ENCODE measurements at places on chromosomes 5 and 9.

GRCh38 chr5:170267431-170268152 is 30.0 kb downstream of the LCP2 start:
- DNase-seq = peak; percentile 79

- no peak for DNase-seq
Observed at GRCh38 chr5:62778316-62779009, 199.8 kb downstream of the LRRC70 start.

GRCh38 chr9:31908891-31909480 is 475.5 kb upstream of the ACO1 start:
- DNase-seq = no peak

DNA sequence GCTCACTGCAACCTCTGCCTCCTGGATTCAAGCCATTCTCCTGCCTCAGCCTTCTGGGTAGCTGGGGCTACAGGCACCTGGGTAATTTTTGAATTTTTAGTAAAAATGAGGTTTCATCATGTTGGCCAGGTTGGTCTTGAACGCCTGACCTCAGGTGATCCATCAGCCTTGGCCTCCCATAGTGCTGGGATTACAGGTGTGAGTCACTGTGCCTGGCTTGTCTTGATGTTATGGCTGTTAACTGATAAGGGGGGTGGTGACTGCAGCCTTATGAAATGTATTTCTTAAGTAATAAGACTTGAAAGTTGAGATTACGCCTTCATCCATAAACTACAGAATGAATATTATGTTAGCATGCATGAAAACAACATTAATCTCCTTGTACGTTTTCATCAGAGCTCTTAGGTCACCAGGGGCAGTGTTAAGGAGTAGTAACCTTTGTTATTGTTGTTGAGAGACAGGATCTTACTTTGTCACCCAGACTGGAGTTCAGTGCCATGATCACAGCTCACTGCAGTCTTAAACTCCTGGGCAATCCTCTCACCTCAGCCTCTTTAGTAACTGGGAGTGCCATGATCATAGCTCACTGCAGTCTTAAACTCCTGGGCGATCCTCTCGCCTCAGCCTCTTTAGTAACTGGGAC is 148.3 kb downstream of the ATP10B start:
- no peak for DNase-seq

DNA sequence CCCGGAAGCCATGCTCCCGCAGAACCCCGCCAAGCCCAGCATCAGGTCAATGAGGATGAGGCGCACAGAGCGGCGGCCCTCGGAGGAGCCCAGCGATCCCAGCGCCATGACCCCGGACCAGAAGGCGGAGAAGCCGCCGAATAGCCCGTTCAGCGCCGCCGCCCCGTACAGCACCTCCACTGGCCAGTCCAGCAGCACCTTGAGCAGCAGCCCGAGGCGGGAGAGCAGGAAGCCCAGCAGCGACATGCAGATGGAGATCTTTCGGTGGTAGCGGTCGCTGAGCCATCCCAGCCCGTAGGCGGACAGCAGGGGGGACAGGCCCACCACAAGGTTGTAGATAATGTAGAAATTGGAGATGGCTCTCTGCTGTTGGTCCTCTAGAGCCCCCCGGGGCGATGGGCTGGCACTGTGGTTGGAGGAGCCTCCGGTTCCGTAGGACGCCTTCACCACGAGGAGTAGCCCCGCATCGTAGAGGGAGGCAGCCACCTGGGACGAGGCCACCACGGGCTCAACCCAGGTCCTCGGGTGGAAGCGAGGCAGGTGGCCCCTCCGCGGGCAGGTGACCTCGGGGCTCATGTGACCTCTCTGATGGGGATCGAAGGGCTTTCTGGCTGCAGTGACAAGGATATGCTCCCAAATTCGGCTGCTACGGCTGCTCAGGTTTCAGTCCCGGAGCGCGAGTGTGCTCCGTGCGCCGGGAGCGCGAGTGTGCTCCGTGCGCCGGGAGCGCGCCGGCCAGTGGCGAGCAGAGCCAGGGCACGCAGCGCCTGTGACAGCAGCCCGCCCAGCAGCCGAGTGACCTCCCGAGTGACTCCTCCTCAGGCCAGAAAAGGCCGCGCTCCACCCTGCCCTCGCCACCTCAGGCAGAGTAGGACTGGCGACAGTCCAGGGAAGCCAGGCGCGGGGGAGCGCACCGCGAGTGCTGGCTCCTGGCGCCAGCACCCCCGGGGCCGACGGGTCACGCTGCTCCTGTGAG is at the start of gene SLC46A2:
SLC46A2 (minus strand) TSS at position 771 of the 976 bp plus-strand sequence; CDS start at position 576, 195 bp downstream.
- no peak for DNase-seq

DNA sequence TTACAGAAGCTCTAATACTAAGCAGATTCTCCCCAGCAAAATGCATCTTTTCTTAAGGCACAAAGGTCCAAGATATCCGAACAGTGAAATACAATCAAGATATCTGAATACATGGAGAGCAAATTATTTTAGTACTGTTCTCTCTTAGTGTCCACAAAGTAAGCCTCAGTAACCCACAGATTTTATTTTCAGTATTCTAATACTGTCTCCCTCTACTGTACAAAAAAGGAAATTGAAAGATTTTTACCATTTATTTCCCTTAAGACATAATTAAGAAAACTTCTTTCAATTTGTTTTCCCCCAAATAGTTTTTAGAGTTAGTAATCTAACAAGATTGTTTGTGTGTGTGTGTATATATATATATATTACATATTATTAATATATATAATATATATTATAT is 24.7 kb upstream of the NOL6 start:
- no peak for DNase-seq

DNA sequence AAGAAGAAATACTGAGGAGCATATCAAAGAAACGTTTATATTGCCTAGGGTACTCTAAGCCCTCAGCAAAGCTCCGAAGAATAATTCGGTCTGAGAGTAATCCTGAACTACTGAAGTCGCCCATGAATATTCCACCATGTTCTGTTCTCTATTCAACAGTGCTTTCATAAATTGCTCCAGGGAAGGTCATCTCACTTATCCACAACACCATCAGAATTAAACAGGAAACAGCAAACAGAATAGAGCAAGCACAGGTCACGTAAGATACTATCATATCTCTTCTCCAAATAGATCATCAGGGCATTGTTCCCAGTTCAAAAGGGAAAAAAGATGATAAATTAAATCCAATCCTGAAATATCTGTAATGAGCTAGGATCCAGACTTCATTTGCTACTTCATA is 325.6 kb downstream of the DEPDC1B start:
- DNase-seq = no peak

- DNase-seq = no peak
Observed at GRCh38 chr5:50709471-50709870, 43.0 kb downstream of the PARP8 start.

- DNase-seq = no peak
Observed at GRCh38 chr5:115431116-115431515, 113.5 kb downstream of the FEM1C start.

DNA sequence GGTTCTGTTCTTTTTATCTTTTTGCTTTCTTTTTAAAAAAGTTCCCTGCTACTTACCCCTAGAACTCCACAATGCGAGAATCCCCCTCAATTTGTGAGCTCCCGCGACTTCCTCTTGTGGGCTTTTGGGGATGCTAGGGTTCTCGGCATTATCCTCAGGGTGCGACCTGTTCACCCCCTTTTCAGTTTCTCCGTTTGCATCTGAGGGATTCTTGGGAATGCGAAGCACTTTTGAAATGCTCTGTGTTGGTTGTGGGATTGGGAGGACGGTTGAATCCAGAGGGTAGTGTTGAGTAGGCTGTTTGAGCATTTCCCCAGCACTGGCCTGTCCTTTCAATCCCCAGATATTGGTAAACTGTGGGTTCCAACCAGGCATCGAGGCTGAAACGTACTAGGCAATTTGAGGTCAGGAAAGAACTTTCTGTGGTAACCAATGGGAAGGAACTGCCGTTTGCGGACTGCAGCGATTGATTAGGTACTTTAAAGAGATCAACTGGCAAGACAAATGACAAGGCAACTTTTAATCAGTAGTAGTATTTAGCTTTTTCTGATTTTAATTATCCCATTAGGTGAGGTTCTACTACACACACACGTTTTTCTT is 415 bp downstream of the XRCC4 start:
- peak; percentile 16 for DNase-seq

- no peak for DNase-seq
Observed at GRCh38 chr5:146461319-146461718, 14.2 kb downstream of the TCERG1 start.

GRCh38 chr9:71552480-71552879 is 215.8 kb downstream of the CEMIP2 start:
- peak; percentile 12 for DNase-seq

- no peak for DNase-seq
Observed at GRCh38 chr5:157198277-157198986, 17.8 kb downstream of the ITK start.

DNA sequence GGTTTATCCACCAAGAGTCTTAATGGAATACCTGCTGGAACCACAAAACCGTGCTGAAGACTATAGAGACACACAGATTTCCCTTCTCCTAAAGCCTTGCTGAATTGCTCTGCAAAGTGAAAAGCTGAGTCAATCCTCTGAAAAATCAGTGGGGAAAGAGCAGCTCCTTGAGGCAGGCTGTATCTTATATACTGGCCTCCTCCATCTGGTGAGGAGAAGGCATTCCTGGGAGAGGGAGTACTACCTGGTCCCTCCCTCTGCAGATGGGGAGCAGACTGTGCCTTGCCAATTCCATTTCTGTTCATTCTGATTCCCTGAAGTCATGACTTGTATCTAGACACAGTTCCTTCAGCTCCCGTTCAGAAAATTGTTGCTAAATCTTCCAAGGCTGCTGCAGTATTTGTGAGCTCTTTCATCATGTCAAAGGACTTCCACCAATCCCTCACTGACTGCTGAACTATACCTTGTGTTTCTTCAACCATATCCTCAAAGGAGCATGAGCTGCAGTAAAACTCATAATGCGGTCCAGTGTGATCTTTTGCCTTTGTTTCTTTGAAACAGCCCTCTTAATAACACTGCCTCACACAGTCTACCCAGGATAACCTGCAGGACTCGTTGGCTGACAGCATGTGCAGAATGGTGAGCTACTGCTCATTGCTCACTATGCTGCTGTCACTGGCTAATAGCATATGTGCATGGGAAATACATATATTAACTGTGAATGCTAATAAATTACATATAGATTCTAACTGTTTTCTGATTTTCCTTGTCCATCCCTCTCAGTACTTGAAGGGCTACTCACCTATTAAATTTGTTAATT is 84.5 kb downstream of the FOXD1 start:
- DNase-seq = no peak

DNA sequence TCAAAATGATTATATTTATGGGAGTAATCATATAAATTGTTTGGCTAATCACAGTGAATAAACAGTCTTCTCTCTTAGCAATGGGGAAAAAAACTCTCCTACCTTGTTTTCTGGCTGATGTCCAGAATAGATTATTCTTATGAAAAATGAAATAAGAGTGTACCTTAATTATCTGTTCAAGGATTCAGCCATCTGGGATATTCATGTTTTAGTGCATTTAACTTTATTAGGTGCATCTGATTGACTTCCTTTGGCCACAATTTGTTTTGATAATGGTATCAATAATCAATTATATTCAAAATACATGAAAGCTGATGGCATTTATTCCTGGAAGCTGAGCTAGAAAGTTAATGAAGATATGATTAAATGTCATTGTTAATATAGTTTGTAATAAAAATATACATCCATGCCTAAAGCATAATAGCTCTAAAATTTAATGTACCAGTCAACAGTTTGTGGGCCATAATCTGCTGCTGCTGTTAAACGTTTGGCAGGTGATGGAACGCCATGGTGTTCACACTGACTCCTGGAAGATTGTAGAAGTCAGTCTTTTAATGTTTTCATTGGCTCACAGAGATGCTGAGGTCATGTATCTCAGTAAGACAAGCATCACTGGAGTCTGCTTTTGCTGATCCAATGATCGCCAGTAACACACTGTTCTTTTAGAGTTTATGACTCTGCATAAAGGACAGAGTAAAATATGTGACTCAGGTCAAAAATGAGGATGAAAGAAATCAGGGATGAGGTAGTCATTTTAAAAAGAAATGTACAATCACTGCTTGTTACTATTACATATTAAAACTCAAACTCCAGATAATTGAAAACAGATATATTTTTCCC is 105.8 kb downstream of the ISL1 start:
- no peak for DNase-seq

DNA sequence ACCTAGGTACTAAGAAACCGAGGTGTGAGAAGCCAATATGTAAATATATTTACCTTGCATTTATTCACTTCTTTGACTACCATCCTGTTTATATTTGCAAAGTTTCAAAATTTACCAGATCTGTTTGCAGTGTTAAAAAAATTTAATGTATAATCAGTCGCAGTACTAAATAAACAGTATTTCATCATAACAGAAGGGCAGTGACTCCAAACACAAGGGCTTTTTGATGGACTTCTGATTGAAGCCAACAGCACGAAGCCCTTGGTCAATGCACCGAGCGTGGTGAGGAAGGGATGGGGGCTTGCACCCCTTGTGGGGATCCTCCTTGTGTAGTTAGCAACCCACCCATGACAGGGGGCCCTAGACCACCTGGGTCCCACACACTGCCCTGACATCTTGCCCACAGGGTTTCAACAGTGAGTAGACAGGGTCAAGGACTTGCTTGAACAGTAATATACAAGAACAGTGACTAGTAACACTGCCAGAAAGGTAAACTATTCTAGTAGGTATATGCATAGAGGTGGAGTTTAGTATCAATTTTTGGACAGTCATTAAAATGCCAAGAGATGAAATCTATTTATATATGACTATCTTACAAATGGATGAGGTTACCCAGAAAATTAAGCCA is 52.6 kb upstream of the TBC1D9B start:
- DNase-seq = no peak

- DNase-seq = no peak
Observed at GRCh38 chr9:70030156-70030555, 13.5 kb upstream of the MAMDC2 start.

DNA sequence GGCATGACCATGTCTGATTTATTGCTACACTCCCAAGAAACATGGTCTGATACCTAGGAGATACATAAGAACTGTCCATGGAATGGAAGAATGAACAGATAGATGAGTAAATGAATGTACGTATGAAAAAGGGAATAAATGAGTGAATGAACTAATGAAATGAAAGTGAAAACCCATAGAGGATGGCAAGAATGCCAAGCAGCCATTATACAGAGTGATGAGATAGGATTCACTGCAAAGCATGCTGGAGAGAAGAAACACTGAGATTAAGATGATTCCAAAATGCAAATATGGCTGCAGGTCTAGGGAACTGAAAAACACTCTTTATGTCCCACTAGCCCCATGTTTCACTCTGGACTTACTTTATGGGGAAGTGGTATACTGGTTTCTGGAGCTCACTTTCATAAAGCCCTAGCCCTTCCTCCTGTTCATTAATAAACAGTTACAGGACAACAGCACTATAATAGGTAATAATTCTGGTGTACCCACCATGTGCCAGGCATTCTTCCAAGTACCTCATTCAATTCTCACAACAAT is 170.3 kb upstream of the RAD23B start:
- DNase-seq = no peak

- DNase-seq = no peak
Observed at GRCh38 chr5:78503958-78504653, 143.7 kb downstream of the SCAMP1 start.

GRCh38 chr5:170451747-170452365 is 52.0 kb upstream of the KCNIP1 start:
- DNase-seq = no peak

DNA sequence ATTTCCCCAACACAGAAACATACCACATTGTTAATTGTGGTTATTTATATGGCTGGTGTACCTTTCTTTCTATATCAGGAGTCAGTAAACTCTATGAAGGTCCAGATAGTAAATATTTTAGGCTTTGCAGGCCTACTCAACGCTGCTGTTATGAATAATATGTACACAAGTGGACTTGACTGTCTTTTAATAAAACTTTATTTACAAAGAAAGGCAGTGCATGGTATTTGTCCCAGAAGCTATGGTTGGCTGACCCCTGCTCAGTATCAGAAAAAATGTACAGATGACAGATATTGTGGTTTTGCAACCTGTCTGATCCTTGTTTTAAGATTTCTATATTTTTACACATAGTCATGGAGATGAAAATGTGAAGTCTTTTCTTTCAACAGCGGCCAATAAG is 5.7 kb downstream of the MTRR start:
- DNase-seq = no peak

Data from NCI-H526 (cell line).